Aorta (tissue), 5 donors: ENCODE measurements at places on chromosomes 2 and 18.

- no peak for DNase-seq
- H3K4me1 ChIP-seq = no peaks in the 10 kb centered on the region
- H3K27me3 ChIP-seq = no peaks in the 10 kb centered on the region
- H3K4me3 ChIP-seq = no peak overlapping the region
Observed at GRCh38 chr2:48504647-48505327, 25.2 kb upstream of the STON1 start.

DNA sequence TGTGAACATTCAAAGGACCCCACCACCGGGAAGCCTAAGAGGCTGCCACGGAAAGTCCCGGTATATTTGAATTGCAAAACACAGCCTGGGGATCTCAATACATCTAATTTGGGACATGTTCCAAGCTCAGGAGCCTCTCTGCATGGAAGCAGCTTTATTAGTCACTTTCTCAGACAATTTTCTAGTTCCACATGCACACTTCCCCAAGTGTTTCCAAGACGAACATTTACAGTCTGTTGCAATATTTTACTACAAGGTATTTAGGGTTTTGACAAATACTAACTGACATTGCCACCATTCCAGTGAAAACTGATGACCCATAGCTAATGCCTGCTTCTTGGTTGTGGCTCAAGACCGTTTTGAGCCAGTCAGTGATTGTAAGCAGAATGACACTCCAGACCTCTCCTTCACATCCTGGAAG is 145.3 kb downstream of the NCKAP5 start:
- H3K27ac ChIP-seq = no peak overlapping the region
- no peaks in the 10 kb centered on the region for H3K36me3 ChIP-seq
- DNase-seq = no peak
- H3K4me1 ChIP-seq = no peaks in the 10 kb centered on the region
- H3K4me3 ChIP-seq = no peak overlapping the region

DNA sequence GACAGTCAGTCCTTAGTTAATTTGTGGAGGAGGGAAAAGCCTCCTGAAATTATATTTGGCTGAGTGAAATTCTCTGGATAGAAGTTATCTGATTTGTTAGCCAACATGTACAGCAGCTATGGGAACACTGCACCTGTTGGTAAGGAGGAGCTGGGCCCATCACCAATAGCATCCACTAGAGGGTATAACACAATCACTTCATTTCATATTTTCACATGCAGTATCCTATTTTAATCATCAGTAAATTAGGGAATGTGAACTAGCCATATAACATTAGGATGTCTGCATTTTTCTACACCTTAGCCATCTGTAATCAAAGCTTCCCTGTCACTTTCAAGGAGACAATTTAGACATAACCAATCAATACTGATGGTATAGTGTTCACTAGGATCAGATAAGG is 818.4 kb upstream of the CDH2 start:
- no peaks in the 10 kb centered on the region for H3K27me3 ChIP-seq
- no peak for DNase-seq
- H3K27ac ChIP-seq = no peak overlapping the region
- no peak overlapping the region for H3K4me3 ChIP-seq

GRCh38 chr2:127330753-127331152 is 36.8 kb upstream of the ERCC3 start:
- H3K4me3 ChIP-seq = no peak overlapping the region
- H3K27ac ChIP-seq = no peak overlapping the region
- DNase-seq = no peak
- H3K27me3 ChIP-seq = no peaks in the 10 kb centered on the region

DNA sequence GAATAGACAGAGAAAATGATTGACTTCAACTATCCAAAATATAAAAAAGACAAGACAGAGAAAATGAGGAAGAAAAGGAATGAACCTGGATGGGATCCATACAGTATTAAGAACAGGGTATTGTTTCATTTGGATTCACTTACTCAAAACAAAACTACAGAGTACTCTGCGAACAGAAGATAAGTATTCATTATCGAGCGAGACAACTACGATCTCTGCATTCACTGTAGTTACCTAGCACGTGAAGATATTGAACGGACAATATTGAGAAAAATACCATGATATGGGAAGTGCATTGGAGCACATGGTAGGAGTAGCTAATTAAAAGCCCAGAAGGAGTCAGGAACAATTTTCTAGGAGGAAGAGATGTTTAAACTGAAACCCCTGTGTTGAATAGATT is 1.0 kb upstream of the ORC2 start:
- H3K36me3 ChIP-seq = no peaks in the 10 kb centered on the region
- no peaks in the 10 kb centered on the region for H3K4me1 ChIP-seq

GRCh38 chr2:214575030-214575429 is 164.2 kb downstream of the VWC2L start:
- no peak overlapping the region for H3K4me3 ChIP-seq
- no peak for DNase-seq
- H3K27me3 ChIP-seq = no peaks in the 10 kb centered on the region
- no peak overlapping the region for H3K27ac ChIP-seq
- no peaks in the 10 kb centered on the region for H3K36me3 ChIP-seq

GRCh38 chr2:236632295-236633218 is 62.9 kb downstream of the ACKR3 start:
- DNase-seq = peak; percentile 49
- no peak overlapping the region for H3K27ac ChIP-seq
- H3K4me3 ChIP-seq = no peak overlapping the region
- no peaks in the 10 kb centered on the region for H3K27me3 ChIP-seq
- no peaks in the 10 kb centered on the region for H3K36me3 ChIP-seq

- H3K27ac ChIP-seq = no peak overlapping the region
- H3K4me3 ChIP-seq = no peak overlapping the region
- no peaks in the 10 kb centered on the region for H3K27me3 ChIP-seq
- H3K4me1 ChIP-seq = no peaks in the 10 kb centered on the region
Observed at GRCh38 chr2:235765181-235765820, 271.5 kb downstream of the AGAP1 start.

GRCh38 chr18:49071317-49071716 is 120.6 kb upstream of the SMAD7 start:
- DNase-seq = no peak
- H3K27ac ChIP-seq = no peak overlapping the region
- H3K36me3 ChIP-seq = no peaks in the 10 kb centered on the region
- H3K4me1 ChIP-seq = no peaks in the 10 kb centered on the region

- no peaks in the 10 kb centered on the region for H3K27me3 ChIP-seq
- DNase-seq = no peak
- H3K4me1 ChIP-seq = no peaks in the 10 kb centered on the region
- H3K4me3 ChIP-seq = no peak overlapping the region
- no peak overlapping the region for H3K27ac ChIP-seq
Observed at GRCh38 chr2:776487-776886, 99.3 kb upstream of the TMEM18 start.

DNA sequence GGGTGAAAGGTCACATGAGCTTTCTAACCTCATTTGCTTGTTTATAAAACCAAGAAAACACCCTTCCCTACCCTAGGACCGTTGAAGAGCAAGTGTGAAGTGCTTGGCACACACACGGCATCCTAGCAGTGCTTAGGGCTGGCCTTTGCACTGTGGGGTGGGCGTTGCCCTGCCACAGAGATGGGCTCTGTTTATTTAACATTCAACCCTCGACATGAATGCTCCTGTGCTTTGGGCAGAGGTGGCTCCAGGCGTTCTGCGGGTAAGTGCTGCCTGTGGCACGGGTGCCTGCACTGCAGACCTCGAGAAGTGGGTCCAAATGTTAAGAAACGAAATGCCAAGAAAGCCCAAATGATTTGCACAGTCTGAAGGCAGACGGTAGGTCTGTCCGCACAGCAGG is 170.1 kb downstream of the FHOD3 start:
- H3K4me1 ChIP-seq = no peaks in the 10 kb centered on the region
- no peaks in the 10 kb centered on the region for H3K36me3 ChIP-seq
- H3K27me3 ChIP-seq = no peaks in the 10 kb centered on the region
- no peak for DNase-seq

GRCh38 chr2:231671270-231672050 is 36.9 kb upstream of the PTMA start:
- no peak overlapping the region for H3K27ac ChIP-seq
- H3K4me1 ChIP-seq = peaks cover 2% of the 10 kb centered on the region
- H3K36me3 ChIP-seq = no peaks in the 10 kb centered on the region
- H3K27me3 ChIP-seq = no peaks in the 10 kb centered on the region

DNA sequence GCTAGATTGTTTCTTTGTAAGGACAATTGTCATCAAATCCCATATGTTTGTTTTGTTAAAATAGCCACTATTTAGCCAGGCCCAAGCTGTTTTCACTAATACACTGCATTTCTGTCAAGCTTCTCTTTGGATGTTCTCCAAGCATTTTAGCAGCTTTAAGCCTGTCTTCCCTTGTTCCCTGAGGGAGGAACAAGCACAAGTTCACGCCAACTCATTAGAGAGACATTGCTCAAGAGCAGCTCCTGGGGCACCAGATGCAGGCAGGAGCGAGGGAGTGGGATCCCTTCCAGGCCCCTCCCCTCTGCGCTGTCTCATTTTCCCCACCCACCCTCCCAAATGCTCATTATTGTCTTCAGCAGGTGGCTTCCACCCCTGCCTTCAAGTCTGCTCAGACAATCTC is 32.6 kb upstream of the PPP3R1 start:
- no peaks in the 10 kb centered on the region for H3K36me3 ChIP-seq
- no peak overlapping the region for H3K27ac ChIP-seq
- DNase-seq = no peak
- H3K4me1 ChIP-seq = no peaks in the 10 kb centered on the region

GRCh38 chr18:47184419-47185050 is 8.4 kb upstream of the IER3IP1 start:
- H3K36me3 ChIP-seq = no peaks in the 10 kb centered on the region
- no peak for DNase-seq
- no peak overlapping the region for H3K27ac ChIP-seq
- no peaks in the 10 kb centered on the region for H3K4me1 ChIP-seq
- no peak overlapping the region for H3K4me3 ChIP-seq
- H3K27me3 ChIP-seq = no peaks in the 10 kb centered on the region

DNA sequence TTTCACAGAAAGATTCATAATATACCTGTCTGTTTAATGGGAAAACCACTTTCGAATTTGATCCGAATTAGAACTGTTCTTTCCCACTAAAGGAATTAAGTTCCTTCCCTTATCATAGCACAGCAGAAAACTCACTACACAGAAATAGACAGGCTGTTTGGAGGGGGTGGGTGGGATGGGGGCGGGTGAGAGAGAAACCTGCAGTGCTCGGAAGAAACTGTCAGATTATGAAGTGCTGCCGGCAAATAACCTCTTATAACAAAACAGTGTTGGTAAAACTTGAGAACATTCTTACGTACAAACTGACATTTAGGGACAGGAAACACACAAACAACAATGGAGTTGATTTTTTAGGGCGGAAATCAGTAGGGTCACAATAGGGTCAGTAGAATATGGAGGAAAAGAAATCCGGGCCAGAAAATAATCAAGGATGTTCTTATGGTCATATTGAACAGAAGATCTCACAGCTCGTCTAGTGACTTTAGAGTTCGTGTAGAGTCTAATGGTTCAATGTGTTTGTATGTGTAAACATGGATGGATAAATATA is 756.0 kb upstream of the LRATD1 start:
- no peaks in the 10 kb centered on the region for H3K4me1 ChIP-seq
- no peaks in the 10 kb centered on the region for H3K27me3 ChIP-seq
- H3K36me3 ChIP-seq = no peaks in the 10 kb centered on the region
- H3K27ac ChIP-seq = no peak overlapping the region
- H3K4me3 ChIP-seq = no peak overlapping the region
- no peak for DNase-seq

DNA sequence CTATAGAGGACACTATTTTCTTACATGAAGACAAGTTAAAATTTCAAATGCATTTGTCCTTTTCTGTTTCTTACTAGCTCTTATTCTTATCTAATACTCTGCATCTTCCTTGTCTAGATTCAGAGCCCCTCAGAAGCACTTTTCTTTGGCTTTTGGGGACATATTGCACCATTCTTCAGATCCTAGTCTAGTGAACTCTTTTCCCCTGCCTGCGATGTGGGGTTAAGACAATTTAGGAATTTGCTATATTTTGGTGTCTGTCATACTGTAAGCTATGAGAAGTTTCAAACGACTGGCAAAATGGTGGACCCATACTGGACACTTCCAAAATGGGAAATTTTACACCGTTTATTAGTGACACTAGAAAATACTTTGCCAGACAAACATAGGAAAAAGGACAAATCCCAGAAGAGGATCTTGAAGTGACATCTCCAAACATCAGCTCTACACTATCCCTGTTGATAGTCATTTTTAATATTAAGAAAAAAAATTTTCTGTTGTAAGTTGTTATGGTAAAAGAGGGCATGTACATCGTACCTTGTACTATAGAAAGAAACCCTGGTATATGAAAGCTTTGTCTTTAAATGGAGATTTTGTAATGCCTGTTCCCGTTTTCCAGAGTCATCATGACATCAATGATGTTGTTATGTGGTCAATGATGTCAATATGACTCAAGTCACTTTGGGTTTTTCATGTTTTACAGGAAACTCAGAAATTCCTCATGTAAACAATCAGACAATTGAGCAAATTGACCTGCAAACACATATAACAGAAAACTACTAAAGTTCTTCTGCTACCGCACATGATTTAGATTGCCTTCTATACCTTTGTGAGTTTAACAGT is 4.4 kb upstream of the KYNU start:
- DNase-seq = no peak
- no peak overlapping the region for H3K27ac ChIP-seq
- no peaks in the 10 kb centered on the region for H3K36me3 ChIP-seq
- H3K4me3 ChIP-seq = no peak overlapping the region

DNA sequence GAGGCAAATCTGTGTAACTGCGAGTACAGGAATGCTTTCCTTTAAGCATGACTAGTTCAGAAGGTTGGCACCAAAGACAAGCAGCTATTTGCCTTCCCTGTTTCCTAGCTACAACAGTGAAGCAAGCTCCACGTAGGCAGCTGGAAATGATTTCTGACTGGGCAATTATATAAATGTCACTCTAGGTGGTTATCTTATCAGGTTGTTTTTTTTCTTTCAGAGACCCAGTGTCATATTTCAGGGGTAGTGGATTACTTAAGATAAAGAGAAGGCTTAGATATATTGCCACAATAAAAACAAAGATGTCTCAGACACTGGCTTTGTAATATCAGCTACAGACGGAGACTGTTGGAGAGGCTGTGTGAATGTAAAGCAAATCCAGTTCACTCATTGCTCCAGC is 748.9 kb upstream of the NXPH2 start:
- H3K27me3 ChIP-seq = no peaks in the 10 kb centered on the region
- H3K4me1 ChIP-seq = no peaks in the 10 kb centered on the region
- H3K36me3 ChIP-seq = no peaks in the 10 kb centered on the region
- DNase-seq = no peak

DNA sequence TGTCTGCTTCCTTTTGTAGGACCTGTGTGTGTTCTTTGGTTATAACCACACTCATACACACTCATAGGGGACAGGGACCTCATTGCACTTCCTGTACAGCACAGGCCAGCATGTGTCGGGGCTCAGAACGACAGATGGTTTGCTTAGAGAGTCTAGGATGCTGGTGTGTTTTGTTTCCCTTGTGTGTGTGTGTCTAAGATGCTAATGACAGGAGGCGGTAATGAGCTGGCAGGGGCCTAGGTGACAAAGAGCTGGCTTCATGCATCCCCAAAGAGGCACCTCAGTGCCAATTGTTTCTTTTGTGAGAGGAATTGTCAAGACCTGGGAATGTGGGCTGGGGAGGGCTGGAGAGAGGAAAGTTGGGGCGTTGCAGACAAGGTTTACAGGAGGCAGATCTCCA is 66.6 kb downstream of the CELF4 start:
- no peak overlapping the region for H3K27ac ChIP-seq
- H3K36me3 ChIP-seq = no peaks in the 10 kb centered on the region
- no peaks in the 10 kb centered on the region for H3K27me3 ChIP-seq
- no peak overlapping the region for H3K4me3 ChIP-seq
- no peaks in the 10 kb centered on the region for H3K4me1 ChIP-seq
